ENCODE measurements at places on chromosomes 5 and 9.

DNA sequence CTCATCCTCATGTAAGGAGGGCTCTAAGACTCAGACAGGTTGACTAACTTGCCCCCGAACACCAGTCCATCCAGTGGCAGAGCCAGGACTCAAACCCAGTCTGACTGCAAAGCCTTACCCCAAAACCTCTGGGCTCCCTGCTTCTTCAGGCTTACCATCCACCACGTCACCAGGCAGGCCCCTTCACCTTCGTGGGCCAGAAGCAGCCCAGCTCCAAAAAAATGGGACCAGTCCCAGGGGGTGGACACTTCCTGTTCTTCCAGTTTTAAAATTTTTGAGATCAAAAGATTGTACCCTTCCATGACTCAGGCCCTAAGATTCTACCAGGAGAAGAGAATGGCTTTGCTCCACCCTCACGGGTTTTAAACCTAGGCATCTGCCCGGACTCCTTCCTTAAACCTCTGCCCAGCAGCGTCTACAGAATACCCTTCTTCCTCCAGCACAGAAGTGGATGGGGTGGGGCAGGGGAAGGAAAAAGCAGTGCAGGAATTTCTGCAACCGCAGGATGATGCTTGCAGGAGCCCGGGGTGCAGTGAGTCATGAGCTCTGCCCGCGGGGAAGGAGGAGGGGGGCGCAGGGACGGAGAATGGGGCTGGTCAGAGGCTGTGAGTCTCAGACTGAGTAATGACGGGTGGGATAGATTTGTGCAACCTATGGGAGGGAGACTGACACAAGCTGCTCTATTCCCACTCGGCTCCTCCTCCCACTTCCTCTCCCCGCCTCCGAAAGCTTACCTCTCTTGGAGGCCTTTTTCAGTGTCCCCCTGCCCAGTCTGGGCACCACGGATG, 50.4 kb upstream of the STXBP1 start:
- DNase-seq: peak; percentile 82

- no peak for DNase-seq
Observed at GRCh38 chr5:135025730-135026644, 8.0 kb downstream of the PITX1 start.

- no peak for DNase-seq
Observed at GRCh38 chr5:24208686-24209106, 436.1 kb downstream of the CDH10 start.

GRCh38 chr5:24112420-24112819, 532.4 kb downstream of the CDH10 start:
- DNase-seq: no peak

GRCh38 chr5:155897761-155898160, 429.2 kb upstream of the SGCD start:
- DNase-seq: no peak

DNA sequence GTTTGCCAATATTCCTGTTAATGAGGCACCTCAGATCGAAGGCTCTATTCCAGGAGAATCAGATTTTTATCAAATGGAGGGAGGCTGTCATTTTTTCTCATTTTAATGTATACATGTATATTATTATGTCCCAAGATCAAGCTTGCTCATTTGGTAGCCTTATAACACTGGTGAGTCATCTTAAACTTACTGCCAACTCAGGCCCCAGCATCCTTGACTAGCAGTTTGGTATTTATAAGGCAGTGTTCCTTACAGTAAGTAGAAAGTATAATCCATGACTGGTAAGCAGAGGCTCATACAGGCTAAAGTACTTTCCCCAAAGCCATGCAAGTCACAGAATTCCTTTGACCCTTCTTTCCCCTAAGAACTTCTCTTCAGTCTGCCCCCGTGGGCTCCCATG, 90.7 kb upstream of the NR3C1 start:
- no peak for DNase-seq

- peak; percentile 95 for DNase-seq
Observed at GRCh38 chr5:32585446-32586275, at the start of gene SUB1. Gene SUB1, plus strand, starts transcription at chr5:32585557. Its CDS starts 2,956 bp downstream, at chr5:32588513.

DNA sequence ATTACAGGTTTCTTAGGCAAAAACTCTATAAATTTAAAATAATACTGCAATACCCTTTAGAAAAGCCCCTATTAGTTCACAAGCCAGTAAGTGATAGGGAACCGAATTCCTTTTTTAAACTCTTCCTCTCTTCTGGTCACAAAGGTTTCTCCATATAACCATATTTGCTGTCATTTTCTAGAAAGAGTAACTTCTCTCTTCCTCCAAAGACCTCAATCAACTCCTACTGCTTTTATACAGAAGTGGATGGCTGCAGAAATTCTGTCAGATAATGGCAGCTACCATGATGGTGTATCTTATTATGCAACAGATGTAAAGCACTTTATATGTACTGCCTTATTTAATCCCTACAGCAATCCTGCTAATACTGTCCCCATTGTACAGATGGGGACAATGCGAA, 6.2 kb downstream of the TUT7 start:
- no peak for DNase-seq

DNA sequence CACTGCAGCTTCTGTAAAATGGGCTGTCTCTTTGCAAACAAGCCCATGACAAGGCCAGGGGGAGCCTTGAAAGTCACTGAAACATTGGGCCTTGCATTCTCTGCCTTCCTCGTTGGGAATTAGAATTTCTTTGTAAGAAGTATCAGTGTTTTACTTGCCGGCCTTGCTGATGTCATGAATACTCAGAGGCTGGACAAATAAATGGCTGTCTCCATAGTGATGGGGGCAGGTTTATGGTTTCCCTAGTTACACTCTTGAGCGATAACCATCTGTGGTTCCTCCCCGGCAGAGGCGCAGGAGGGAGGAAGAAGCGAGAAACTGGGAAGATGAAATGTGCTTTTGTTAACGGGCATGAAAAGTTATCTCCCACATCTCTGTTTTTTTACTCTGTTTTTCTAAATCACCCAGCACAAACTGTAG, 272.7 kb upstream of the PANK3 start:
- DNase-seq: no peak

- no peak for DNase-seq
Observed at GRCh38 chr9:135136481-135136880, 49.0 kb downstream of the OLFM1 start.

GRCh38 chr9:121363622-121363961, 6.5 kb downstream of the STOM start:
- DNase-seq: no peak

DNA sequence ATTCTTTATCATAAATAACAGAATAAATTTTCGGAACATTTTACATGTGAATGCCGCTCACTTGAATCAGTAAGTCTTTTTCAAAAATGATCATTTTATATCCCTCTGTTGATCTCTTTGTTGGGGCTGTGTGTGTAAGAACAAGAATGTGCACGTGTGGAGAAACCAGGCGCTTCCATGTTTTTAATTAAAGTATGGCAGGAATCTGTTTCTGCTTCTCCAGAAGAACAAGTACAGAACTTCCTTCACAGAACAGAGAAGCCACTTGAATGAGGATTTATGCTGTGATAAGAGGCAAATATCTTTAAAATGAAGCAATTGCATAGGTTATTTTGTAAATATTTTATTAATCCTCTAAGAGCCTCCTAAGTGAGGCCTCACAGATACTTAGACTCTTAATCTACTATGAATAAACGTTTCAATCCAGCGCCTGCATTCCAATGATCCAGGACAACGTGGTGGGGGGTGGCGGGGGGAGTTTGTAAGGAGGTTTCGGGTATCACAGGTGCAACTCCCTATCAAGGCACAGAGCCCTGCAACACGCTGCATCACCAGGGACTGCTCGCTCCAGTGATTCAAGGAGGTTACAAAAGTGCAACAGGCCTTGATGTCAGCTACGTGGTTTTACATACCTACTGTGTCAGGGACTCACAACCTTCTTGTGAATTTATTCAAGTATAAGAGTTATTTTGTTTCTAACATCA, 409.2 kb downstream of the BNC2 start:
- DNase-seq: no peak

DNA sequence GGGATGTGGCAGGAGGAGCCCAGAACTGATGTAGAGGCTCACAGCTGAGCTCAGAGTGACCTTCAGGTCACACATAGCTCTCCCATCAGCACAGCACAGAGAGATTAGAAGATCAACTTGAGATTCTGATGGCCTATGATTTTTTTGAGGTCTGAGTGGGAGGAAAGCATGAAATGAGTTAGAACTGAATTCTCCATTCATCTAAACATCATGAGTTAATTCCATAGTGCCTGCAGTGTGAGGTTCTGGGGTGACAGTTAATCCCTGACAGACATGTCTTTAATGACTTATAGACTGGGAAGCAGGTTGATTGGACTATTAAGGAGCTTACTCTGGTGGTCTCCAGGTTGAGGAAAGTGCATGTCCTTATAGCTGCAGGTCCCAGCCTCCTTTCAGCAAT, 22.4 kb downstream of the SLC22A5 start:
- DNase-seq: no peak

DNA sequence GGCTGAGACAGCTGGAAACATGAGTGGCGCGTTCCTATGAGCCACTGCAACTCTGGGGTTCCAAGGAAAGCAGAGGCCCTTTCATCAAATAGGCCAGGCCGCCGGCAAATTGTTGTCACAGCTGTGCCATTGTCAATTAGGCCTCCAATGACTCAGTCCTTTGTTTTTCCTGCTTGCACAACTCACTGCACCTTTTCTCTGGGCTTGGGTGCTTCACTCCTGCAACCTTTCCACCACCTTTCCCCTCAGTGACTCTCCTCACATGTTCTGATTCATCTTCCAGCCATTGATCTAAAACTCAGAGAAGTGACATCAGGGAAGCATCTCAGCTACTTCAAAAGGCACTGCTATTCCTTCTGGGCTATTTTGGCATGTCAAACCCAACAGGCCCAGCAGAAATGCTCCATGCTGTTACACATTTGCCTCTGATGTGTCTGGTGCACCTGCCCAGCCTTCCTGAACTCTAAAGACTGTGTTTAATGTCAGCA, 653.7 kb downstream of the NR2F1-AS1 start:
- no peak for DNase-seq

GRCh38 chr9:115198001-115198400, 80.0 kb upstream of the TNC start:
- DNase-seq: peak; percentile 29

DNA sequence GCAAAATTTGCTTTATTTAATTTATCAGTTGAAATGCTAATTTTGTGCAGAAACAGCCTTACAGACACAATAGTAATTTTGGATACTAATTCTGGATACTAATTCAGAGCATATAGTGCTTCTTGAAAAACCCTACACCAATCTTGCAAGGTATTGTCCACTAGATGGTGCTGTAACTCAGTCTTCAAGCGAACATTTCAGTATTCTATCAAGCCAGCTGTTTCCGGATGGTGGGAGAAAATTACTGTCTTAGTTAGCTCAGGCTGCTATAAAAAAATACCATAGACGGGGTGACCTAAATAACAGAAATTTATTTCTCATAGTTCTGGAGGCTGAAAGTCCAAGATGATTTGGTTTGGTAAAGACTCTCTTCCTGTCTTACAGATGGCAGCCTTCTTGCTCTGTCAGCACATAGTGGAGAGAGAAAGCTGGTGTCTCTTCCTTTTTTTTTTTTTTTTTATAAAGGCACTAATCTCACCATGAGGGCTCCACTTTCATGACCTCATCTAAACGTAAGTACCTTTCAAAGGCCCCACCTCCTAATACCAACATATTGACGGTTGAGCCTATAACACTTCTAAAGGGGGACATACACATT, 1306.5 kb upstream of the CDH9 start:
- no peak for DNase-seq

GRCh38 chr9:96168882-96169281, 133.1 kb downstream of the HSD17B3 start:
- DNase-seq: no peak

DNA sequence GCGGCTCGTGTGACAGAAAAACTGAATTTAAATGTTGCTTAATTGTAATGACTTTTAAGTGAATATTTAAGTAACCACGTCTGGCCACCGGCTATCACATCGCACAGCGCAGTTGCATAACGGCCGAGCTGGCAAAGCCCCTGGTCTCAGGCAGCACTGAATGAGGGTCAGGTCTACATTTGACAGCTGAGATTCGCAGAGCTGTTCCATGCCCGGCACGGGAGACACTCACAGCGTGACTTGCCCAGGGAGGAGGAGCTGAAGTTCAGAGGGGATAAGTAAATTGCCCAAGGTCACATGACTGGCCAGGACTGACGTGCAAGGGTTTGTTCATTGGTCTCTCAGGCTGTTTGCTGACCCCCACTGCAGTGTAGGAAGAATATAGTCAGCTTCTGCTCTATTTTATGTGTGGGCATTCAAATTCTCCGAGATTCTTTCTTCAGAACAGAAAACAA, 17.4 kb upstream of the COL5A1 start:
- DNase-seq: no peak

DNA sequence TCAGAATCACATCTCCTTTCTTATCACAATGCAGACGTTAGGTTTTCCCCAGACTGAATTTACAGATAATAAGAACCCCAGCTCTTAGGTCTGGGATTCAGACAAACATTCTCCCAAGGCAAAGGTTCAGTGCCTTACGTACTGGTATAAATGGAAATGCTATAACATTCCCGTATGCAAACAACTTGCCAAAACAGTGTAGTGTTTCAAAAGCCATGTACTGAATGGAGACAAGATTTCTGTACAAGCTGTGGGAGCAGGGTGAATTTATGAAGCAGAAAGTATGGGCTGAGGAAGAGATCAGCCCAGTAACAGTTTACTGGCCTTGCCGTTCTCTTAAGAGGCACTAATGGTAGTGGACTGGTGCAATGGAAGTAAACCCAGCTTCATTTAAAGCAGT, 225.5 kb upstream of the ZNF462 start:
- DNase-seq: no peak

DNA sequence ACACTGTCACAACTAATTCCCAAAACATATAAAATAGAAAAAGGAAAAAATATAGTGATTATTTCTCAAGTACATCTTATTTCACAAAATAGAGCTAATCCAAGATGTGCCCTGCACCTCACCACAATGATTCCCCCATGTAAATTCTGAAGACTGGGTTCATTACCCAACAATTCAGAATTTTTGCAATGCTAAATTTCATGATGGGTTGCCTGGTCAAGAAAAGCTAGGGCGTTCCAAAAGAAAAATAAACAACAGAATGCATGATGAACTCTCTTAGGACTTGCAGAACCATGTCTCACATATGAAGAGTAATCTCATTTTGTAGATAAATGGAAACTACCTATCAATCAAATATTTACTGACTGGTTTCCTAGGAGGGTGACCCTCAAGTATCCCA, 259.6 kb upstream of the NFIL3 start:
- no peak for DNase-seq

GRCh38 chr9:125829743-125830142, 82.6 kb downstream of the PBX3 start:
- no peak for DNase-seq
